ENCODE measurements at places on chromosomes 2 and 18.

GRCh38 chr2:221429741-221430491 lies 142.2 kb downstream of the EPHA4 start:
- no peak for DNase-seq

- DNase-seq = no peak
Observed at GRCh38 chr2:203586696-203587095, 51.6 kb upstream of the RAPH1 start.

DNA sequence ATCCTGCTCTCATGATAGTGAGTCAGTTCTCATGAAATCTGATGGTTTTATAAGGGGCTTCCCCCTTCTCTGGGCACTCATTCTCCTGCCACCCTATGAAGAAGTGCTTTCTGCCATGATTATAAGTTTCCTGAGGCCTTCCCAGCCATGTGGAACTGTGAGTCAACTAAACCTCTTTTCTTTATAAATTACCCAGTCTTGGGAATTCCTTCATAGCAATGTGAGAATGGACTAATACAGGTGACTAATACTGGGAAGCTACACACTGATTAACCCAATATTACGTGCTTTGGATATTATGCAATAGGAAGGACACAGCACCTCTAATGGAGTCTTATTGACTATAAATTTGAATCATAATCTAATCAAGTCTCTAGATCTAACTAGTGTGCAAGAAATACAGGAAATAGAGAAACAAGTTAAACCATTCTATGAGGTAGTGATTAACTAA lies 107.2 kb upstream of the ETAA1 start:
- DNase-seq = no peak

DNA sequence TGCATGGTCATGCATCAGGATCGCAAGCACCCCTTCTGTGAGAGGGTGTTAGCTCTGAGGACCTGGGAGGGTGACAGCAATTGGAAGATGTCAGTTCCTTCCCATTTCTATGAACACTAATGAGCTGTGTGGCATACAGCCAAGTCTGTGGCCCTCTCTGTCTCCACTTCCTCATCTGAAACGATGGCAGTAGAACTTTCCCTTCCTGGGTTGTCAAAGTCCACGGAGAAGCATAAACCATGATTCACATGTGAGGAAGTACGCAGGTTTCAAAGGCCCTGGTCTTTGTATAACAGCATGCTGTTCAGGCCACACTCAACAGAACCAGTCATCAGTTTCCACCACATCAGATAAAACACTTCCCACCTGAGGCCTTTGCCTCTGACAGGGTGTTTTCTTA lies 167.4 kb upstream of the RAB6C start:
- no peak for DNase-seq

DNA sequence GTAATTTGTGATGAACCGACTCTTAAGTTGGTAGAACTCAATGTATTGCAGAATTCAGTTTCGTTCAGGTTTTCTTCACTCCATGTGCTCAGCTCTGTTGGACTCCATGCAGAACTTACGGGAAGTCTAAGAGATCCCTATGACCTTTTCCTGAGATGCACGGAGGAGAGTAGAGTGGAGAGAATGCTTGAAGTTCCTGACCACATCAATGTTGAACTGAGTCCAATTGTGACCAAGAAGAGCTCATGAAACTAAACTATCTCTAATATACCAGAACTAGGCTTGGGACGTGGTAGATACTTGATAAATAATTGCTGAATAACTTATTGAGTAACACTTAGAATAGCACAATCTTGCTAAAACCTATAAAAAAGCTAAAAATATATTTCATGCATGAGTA lies 47.2 kb downstream of the TMEM178A start:
- DNase-seq = no peak

GRCh38 chr18:59694824-59695223 lies 2.4 kb downstream of the CCBE1 start:
- DNase-seq = no peak

DNA sequence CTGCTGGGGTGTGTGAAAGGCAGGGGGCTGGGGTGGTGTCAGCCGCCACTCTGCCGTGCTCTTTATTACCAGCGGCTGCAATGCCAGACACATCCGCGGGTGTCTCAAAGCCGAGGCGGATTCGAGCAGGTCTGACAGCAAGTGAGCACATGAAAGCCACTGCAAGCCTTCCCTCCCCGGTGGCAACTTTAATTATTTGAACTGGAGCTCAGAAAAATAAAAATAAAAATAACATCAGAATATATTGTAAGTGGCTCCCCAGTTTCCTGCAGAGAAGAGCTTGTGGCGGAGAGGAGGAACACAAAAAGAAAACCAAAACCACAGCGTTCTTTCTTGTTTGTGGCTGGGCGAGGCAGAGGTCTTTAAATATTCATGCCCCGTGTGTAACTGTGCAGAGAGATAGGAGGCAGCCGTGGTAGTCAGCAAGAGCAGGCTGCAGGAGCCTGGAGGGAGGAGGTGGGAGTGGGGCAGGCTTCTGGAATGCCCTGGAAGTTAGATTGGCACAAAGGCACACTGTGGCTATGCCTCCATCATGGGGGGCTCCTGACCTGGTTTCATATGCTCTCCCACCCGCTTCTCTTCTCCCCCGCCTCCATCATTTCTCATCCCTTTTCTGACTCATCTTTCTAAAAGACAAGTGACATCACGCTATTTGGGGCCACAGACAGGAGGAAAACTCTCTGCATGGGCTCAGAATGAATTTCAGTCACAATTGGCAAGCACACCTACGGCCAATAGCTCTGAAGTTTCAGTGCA lies 199.8 kb downstream of the CLIP4 start:
- DNase-seq = no peak

DNA sequence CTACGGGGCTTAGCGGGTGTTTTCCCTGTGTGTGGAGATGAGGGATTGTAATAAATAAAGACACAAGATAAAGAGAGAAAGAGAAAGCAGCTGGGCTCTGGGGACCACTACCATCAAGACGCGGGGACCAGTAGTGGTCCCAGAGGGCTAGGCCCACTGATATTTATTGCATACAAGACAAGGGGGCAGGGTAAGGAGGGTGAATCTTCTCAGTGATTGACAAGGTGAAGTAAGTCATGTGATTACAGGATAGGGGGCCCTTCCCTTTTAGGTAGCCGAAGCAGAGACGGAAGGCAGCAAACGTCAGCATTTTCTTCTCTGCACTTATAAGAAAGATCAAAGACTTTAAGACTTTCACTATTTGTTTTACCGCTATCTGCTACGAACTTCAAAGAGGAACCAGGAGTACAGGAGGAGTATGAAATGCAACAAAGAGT lies 4.5 kb upstream of the GAL3ST2 start:
- DNase-seq = no peak

DNA sequence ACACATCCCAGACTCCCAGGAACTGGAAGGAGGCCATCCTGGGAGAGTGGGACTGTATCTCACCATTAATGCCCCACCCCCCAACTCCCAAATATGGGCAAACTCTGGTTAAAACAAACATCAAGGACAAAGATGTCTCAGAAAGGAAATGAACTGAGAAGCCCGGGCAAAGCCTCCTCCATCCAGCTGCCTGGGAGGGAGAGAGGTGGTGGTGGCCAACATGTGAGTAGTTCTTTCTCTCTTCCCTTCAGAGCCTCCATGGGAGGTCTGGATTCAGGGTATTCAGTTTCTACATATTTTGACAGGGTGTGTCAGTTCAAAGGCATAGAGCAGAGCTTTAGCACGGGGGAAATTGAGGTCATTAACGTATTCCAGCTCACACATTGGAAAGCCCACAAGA lies 57.5 kb downstream of the CXCR4 start:
- DNase-seq = no peak

DNA sequence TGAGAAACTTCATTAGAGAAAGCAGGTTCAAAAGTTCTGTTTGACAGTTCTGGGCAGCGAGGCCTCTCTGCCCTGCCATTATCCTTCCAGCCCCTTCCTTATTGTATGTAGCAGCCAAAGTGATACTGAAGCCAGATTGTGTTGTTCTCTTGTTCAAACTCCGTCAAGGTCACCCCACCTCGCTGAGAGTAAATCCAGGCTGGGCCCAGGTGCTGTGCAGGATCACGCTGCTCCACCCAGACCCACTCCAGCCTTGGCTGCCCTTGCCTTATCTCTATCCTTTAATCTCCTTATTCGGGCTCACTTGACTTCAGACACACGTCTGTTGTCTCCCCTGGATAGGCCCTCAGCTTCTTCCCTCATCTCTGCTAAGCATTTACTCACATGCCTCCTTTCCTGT lies 196.1 kb downstream of the CPS1 start:
- no peak for DNase-seq

DNA sequence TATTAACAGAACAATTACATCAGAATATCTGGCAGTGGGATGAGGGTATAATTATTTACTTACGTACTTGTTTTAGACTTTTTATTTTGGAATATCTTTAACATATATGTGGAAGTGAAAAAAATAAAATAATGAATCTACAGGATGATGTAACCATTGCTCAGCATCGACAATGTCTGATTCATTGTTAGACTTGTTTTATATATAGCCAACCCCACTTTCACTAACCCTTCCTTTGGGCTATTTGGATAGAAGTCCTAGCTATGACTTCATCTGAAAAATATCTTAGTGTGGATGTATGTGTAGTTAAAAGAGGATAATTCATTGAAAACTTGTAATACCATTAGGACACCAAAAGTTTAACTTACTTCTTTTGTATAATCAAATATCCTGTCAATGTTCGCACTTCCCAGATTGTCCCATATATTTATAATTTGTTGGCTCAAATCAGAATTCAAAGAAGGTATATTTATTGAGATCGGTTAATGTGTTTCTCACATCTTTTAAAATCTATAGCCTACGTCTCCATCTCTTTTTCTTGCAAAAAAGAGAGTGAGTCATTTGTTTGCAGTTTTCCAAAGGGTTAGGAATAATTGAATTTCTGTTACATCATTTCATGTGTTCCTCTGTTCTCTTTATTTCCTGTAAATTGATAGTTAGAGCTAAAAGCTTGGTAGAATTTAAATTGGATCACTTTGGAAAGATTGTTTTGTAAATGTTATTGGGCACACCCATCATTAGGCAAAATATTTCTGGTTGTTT lies 506.1 kb upstream of the FAM98A start:
- no peak for DNase-seq

DNA sequence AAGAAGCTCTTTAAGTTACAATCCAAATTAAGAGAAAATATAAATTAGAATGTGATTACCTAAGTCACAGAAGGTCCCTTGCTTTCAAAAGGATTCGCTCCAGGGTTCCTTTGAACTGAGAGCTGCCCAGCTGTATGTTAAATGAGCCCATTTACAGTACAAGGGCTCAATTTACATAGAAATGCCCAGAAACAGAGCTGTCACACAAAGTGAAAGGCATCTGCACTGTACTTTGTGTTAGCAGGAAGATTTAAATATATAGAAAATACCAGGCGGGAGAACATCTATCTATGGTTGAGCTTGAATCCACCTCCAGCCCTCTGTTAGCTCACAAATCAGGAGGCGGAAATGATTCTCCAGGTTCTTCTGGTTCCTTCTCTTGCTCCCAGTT lies 272.9 kb downstream of the PAX3 start:
- no peak for DNase-seq

DNA sequence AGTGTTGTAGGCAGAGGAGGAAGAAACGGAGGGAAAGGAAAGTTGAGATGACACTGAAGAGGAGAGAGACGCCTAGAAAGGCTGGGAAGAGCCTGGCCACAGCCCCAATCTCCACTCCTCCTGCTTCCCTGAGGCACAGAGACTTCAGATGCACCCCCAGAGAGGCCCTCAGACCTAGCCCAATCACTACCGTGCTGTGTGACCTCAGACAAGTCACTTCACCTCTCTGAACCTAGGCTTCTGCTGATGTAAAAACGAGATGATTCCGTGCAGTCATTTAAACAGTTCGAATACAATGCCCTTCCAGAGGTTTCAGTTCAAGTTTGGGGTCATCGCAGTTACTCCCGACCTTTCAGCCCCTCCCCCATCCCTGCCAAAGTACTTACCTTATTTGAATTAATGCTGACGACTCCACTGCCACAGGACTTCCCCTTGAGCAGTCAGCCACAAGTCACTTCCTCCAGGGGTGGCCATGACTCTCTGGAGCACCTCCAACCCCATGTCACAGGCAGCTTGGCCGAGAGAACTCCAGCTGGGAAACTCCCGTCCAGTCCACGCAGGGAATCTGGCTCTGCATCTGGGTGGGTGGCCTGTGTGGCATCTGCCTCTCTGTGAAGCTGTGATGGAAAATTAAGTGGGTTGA lies 105.2 kb upstream of the ID2 start:
- no peak for DNase-seq

DNA sequence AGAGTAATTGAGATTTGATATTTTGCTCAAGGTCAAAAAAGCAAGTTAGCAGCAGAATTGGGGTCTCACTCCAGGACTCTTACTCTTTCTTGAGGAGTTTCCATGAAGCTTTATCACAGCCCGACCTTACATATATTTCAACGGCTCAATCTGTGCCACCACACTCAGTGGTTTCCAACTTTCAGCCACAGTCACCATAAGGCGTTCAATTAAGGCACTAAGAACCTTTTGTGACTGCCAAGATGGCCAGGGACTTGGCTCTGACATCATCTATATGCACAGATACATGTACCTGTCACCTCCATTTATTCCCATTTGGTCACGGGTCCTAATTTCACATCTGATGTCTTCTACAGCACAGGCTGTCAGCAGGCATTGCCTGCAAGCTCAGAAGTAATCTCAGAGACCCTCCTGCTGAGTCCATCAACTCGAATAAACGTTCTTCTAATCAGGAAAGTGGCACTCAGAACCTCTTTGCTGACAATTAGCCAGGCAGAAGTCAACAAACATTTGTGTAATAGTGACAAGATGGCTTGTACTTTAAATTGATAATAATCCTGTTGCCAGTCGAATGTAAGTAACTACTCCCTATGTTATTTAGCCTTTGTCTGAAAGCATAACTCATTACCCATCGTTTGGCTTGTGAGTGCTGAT lies 16.1 kb downstream of the DYTN start:
- no peak for DNase-seq

DNA sequence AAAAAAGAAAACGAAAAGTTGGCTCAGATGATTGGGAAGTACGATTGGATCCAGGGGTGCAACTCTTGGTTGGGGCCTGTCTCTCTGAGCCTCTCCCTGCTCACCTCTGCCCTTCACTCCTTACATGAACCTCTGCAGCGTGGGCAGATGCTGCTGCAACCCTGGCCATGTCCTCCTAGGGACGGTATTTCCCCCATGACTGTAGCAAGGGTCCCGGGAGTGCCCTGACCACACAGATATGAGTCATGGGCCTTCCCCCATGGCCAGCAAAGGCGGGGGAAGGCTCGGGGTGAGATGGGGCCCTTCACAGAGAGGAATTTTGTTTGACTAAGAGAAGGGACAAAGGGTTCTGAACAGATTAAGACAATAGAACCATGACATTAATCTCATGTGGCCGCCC lies 129.0 kb downstream of the NCK2 start:
- DNase-seq = no peak

DNA sequence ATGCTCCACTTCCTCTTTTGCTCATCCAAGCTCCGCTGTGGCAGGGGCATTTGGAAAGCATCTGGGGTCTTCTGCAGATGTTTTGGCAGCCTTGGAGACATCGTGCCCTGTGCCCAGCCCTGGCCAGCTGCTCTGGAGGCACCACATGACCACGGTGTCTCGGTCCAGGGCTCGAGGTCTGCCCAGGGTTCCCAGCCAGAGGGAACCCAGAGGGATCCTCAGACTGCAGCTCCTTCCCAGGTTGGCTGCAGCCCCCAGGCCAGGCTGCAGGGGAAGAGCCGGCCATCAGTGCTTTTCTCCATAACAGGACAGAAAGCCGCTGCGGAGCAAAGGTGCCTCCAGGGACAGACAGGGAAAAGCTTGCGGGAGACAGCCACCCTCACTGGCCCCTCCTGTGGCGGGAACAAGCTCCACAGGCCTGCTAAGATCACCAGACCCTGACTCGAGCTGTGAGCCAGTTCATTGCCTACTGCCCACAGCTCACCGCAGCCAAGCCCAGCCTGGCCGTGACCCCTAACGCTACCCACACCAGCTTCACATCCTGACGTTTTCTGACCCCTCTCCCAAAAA lies 74.7 kb downstream of the SMAD7 start:
- DNase-seq = no peak
